Activated naive CD4-positive, alpha-beta T cell treated with anti-CD3 and anti-CD28 coated beads, Interleukin-2, amount 50 U/mL, for 72 hours (primary cell): ENCODE measurements at places on chromosomes 5 and 9.

DNA sequence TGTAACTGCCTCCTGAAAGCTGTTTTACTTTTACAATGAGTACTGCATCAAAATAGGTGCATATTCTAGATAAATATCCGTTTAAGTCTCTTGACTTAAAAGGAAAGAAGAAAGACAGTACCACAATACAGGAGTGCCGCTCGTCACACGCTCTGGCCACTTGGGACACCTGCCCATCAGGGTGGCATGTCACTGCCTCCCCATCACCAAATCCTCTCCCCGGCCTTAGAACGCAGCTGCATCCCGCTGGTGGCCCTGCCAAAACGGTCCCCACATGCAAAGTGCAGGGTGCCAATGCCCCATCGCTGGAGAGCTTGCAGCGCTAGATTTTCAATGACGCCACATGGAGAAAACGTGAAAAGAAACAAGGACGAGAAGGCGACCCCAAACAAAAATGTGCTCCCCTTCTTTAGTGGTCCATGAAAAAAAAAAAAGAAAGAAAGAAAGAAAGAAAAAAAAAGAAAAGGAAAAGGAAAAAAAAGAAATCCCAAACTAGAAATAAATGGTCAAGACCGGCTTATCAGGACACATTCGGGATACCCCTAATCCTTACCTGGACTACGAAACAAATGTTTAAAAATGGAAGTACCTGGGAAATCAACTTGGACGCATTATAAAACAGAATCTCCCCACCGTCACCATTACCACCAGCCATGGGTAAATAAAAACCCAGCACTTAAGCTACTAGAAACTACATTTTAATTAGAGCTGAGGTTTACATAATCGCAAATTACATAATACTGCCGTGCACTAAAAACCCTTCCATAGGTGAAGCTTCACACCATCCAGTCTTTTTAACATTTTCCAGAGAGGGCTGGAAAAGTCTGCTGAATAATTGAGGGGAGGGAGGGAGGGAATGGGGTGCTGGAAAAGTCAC, 1.0 kb downstream of the ANKH start:
- DNase-seq: no peak

GRCh38 chr9:68923480-68923879, 90.4 kb downstream of the PRKACG start:
- DNase-seq: no peak

GRCh38 chr9:95385521-95385920, 68.0 kb upstream of the FANCC start:
- no peak for DNase-seq

DNA sequence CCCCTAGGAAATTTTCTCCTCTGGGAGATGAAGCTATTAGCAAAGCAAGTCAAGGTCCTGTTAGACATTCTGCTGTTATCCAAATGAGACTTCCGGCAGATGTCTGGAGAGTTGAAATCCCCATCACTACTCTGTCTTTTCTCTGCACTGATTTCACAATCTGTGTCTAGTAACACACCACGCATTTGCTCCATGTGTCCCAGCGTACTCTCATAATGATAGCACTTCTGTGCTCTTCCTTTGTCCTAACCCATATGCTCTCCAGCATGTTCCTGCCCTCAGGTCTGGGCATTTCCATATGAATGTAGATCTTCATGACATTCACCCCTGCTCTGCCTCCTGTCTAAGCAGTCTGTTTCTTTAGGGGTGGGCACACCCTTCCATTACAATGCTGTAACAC, 1949.0 kb upstream of the WWC1 start:
- no peak for DNase-seq

- DNase-seq: no peak
Observed at GRCh38 chr9:122819326-122819725, 9.1 kb downstream of the PDCL start.

DNA sequence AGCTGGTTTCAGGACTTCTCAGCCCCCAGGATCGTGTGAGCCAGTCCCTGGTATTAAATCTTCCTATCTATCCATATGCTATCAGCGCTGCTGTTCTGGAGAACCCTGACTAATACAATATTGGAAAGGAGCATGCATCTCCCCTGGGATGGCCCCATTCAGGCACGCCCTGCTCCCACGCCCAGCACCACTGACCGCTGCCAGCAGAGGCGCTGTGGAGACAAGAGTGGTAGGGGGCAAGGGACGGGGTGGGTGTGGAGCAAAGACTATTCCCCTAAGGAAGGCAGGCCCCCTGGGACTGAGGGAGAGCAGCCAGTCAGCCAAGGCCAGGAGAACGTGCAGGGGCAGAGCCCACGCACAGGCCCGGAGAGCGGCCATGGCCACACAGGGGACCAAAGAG, 116.0 kb downstream of the VAV2 start:
- no peak for DNase-seq

- no peak for DNase-seq
Observed at GRCh38 chr5:135069895-135070657, 36.0 kb upstream of the PITX1 start.

- DNase-seq: no peak
Observed at GRCh38 chr5:146848133-146848532, 30.4 kb downstream of the PPP2R2B start.

DNA sequence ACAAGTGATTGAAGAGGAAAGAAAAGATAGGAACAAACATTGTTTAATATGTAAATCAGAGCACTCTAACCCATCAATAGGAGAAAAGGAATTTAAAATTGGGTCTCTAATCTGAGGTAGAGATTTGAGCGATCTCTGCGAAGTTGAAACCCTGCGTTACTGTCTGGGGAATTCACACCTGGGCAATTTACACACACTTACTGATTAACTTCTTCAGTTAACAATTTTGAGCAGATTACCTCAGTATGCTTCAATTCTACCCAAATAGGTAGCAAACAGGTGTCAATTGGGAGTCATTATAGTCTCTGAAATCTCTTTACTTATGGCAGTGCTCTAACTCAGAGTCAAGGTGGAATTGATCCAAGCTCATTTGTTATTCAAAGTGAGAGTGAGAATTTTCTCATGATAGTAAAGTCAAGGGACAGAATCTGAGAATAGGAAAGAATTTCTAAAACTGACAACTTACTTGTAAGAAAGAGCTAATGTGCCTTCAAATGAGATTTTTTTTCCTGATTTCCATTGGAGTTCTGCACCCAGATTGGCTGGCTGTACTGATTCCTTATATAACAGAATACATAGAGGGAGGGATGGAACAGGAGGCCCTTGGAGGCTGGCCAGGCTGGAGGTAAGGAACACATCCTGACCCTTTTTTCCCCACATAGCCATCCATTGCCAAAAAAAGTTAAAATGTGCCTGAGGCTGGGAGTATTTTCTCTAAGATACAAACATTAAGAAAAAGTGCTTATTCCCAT, 27.1 kb upstream of the IFNA14 start:
- no peak for DNase-seq

- no peak for DNase-seq
Observed at GRCh38 chr5:158039441-158039840, 180.5 kb upstream of the CLINT1 start.

- DNase-seq: no peak
Observed at GRCh38 chr5:1204693-1205242, 3.4 kb downstream of the SLC6A19 start.

- no peak for DNase-seq
Observed at GRCh38 chr9:134328341-134328840, 2.1 kb downstream of the RXRA start.

- no peak for DNase-seq
Observed at GRCh38 chr5:6338135-6338534, 40.2 kb downstream of the MED10 start.

DNA sequence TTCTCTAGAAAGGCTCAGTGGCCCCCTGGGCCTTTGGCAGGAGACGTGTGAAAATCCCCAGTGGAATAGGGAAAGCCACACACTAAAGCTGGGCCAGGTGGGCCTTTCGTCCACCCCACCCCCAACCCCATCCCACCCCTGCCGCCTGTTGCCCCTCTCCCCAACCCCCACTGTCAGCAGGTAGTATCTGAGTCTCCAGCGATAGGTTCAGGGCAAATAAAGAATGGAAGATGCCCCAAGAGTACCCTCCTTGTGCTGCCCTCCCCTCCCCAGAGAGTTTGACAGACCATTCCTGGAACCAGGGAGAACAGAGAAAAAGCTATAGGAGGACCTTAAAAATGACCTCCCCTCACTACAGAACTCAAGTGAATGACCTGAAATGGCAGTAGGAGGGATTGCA, 36.7 kb upstream of the UBE2D2 start:
- no peak for DNase-seq

DNA sequence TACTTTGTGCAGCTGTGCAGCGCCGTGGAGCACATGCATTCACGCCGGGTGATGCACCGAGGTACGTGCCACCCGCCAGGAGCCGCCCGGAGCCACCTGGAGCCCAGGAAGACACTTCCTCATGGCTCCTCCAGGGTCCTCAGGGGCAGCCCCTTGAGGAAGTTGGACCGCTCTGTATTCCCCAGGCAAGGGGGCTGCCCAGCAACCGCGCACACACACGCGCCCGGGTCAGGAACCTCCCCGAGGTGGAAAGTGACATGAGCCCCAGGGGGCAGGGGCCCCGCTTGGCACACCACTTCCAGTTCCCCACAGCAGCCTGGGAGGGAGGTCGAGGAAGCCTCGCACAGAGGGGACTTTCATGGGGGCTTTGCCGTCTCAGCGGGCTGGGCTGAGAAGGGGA, 68.6 kb downstream of the NEK6 start:
- no peak for DNase-seq

- no peak for DNase-seq
Observed at GRCh38 chr5:3600106-3601060, 4.8 kb downstream of the IRX1 start.

DNA sequence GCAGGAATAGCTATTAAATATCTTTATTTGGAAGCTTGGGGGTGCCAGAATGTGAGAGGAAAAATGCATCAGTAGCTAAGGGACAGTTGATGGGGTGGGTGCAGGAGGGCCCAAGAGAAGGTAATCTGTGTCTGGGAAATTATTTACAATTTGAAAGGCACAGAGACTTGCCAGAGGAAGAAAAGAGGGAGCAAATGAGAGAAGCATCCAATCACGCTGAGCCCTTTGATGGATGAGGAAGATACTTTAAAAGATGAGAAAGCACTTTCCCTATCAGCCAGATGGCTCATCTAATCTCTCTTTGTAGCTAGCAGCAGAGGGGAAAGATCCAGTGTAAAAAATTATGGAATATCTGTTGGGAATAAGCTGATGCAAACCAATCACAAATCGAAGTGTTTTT, 57.0 kb upstream of the ABCA1 start:
- no peak for DNase-seq

- DNase-seq: no peak
Observed at GRCh38 chr5:58699762-58700118, 116.9 kb downstream of the RAB3C start.

GRCh38 chr5:135456238-135457099, 4.3 kb upstream of the TIFAB start:
- DNase-seq: peak; percentile 41

DNA sequence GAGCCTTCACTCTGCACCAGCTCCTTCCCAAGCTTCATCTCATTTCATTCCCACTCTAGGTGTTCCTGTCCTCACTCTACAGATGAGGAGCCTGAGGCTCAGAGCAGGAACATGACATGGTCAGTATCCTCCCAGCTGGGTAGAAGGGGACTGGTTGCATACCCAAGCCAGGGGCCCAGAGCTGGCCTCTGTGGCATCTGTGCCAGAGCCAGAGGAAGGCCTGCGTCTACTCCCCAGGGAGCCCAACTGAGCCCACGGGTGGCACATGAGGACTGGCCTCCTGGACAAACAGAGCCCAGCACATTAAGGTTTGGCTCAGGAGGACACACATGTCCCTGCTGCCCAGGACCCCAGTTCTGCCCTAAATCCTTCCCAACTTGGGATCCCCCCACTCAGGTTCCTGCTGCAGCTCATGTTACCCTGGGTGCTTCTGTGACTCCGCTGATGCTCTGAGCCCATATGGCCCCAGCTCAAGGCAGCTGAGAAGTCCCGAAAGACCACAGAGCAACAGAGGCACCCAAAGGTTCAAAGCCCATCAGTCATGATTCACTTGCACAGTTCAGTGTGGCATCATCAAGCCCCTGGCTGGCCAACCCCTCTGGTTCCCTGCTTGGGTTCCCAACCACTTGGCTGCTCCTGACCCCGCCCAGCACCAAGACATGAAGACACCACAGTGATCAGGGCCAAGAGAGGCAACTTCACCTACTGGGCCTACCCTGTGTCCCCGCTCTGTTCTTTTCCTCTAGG, 8.5 kb upstream of the NEURL1B start:
- no peak for DNase-seq

GRCh38 chr5:7548596-7548995, 152.7 kb downstream of the ADCY2 start:
- DNase-seq: no peak

DNA sequence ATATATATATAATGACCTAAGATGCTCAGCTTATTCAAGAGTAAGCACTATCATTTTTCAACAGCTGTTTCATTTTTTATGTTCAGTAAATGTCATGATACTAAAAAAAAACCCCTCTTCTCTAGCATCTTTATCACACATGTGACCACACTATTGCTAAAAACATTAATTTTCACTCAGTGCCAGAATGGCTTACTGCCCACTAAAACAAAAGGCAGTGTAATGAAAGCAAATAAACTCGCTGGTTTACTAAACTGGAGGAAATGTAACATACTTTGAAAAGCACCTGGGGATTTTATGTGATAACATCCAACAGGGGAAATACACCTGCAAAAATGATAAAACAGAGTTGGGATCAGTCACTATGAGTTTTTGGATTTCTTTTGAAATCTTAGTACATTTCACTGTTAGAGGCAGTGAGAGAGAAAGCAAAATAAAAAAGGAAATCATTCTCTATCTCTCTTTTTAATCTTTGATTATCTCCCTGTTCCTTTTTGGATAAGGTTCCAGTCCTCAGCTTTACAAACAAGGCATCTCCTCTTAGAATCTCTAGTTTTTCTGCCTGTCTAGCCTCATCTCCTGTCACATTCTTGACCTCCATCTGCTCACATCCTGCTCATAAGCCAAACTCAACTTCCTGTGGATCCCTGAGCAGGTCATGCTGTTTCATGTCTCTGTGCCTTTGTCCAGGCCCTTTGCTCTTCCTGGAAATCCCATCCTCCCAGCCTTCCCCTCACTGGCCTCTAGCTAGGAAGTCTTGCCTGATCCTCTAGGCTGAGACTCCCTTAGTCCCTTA, 338.0 kb downstream of the MAN2A1 start:
- no peak for DNase-seq

DNA sequence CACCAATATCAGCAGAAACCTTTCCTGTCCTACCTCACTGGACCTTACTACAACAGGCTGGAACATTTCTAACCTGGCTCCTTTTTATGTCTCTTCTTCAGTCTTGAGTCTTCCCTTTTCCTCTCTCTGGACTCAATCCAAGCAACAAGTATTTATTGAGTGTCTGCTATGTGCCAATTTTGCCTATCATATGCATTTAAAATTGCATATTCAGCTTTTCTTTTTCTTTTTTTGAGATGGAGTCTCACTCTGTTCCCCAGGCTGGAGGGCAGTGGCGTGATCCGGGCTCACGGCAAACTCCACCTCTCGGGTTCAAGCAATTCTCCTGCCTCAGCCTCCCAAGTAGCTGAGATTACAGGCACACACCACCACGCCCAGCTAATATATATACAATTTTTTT, 65.8 kb downstream of the MEIKIN start:
- DNase-seq: no peak

GRCh38 chr5:38518341-38518740, 38.1 kb downstream of the LIFR start:
- DNase-seq: no peak

- DNase-seq: no peak
Observed at GRCh38 chr5:83474161-83474796, 2.7 kb downstream of the VCAN start.

GRCh38 chr9:84834426-84834825, 164.9 kb downstream of the NTRK2 start:
- no peak for DNase-seq
